CD4-positive, CD25-positive, alpha-beta regulatory T cell (primary cell): ENCODE measurements at places on chromosomes 5 and 9.

- DNase-seq, result no peak
Measured at GRCh38 chr9:81083854-81084512, 605.4 kb downstream of the TLE1 start.

- no peak for DNase-seq
Measured at GRCh38 chr9:70470050-70471015, 55.9 kb upstream of the KLF9 start.

GRCh38 chr9:4668604-4669003 is 2.3 kb upstream of the SPATA6L start:
- no peak for DNase-seq

DNA sequence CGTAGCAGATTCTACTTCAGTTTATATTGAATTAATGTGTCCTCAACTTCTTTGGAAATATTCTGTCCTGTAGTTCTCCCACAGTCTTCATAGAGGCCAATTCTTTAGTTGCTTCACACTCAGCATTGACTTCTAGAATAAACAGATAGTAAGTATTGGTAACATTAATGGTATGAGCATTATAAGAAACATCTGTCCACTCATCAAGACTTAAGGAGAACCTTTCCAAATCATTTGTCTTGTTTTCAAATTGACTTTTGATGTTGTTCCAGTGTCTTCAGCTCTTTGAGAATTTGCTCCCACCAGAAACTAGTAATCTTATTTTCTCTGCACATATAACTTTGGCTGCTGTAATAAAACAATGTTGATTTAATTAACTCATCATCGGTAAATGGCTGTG is 18.3 kb downstream of the RANBP17 start:
- DNase-seq, result no peak

DNA sequence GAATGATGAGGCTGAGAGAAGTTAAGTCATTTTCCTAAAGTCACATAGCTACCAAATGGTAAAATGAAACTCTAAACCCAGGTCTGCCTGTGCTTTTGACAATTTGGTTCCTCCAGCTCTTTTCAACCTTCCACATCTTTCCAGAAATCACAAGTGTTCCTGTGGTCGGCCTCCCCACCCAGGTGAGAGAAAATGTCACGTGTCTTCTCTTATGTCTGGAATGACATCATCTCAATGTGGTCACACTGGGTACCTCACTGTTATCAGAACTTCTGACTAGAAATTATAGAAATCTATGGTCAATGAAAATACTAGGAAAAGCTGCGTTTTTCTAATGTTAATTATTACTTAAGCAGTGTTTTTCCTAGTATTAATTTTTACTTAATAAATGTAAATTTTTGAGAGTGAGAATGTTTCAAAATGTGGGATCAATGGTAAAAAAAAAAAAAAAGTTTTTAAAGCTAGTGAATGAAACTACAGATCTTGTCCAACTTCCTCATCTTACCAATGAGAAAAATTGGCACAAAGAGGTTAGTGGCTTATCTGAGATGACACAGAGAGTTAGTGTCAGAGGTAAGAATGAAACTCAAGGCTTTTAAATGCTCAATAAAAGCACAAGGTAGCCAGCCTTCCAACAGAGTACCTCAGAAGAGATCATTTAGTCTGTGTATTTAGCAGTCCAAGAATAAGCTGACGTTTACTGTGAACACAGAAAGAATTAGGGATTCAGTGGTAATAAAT is 228.7 kb upstream of the NR4A3 start:
- no peak for DNase-seq

DNA sequence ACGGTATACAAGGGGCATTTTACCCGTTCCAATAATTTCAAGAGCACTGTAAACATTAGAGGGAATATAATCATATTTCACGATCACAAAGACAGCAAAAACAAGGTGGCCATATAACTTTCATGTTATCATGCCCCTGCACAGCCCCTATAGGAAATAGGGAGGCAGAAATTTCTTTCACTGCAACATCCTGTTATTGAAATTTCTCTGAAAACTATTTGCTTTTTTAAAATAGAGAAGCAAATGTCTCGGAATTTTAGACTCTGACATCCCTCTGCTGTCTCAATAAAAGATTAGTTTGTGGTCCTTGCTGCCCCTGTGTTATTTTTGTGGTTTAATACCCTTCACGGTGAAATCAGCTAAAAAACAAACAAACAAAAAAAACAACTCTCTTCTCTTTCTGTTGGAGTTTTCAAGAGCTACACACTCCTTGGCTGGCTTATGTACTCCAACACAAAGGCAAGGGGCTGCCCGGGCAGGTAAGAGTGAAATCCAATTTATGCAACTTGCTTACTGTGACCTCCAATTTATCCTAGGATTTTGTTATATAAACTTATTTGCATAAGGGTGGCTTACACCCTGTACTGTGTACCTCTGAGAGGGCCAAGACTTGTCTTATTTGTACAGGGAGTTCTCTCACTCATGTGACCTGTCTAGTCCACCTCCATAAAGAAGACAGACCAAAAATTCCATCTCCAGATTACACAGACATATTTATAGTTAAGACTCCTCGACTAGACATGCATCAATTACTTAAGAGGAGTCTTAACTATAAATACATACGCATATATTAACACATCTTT is 223.6 kb downstream of the MLLT3 start:
- DNase-seq, result peak; percentile 49

DNA sequence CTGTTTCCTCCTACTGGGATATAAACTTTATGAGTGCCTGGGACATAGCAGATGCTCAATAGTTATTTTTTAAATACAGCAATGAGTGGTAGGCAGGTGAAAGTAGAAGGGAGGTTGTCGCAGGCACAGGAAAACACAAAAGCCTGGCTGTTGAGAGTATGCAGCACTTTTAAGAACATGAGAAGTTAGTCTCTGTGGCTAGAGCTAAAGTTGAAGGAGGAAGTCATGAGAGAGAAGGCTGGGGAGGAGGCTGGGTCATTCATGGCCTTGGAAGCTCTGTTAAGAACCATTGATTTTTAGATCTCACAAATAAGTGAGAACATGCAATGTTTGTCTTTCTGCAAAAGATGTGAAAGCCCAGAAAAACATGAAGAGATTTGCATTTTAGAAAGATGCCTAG is 126.7 kb downstream of the PRKACG start:
- no peak for DNase-seq

- DNase-seq, result no peak
Measured at GRCh38 chr5:149200355-149200754, 59.1 kb downstream of the ABLIM3 start.

DNA sequence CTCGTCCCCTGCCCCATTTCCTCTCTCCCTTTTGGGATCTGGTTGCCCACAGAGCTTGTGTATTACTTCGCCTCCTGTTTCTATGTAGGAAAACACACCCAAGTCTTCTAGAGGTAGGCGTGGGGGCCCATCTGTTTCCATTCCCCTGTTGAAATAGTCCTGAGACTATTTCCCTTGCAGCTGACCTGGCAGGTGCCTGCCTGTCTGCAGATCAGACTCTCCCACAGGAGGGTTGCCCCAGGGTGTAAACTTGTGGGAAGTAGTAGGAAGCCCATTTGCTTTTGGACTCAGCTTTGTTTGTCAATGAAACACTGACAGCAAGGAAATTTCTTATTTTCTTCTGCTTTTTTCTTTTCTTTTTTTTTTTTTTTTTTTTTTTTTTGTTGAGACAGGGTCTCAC is 16.3 kb upstream of the GARNL3 start:
- no peak for DNase-seq

GRCh38 chr5:68243251-68243650 is 27.7 kb downstream of the PIK3R1 start:
- no peak for DNase-seq

- DNase-seq, result no peak
Measured at GRCh38 chr5:157130925-157131324, 11.7 kb downstream of the MED7 start.

- DNase-seq, result peak; percentile 85
Measured at GRCh38 chr5:6827526-6828219, 114.4 kb downstream of the TENT4A start.

GRCh38 chr5:113053511-113053995 is 77.0 kb downstream of the DCP2 start:
- DNase-seq, result no peak

DNA sequence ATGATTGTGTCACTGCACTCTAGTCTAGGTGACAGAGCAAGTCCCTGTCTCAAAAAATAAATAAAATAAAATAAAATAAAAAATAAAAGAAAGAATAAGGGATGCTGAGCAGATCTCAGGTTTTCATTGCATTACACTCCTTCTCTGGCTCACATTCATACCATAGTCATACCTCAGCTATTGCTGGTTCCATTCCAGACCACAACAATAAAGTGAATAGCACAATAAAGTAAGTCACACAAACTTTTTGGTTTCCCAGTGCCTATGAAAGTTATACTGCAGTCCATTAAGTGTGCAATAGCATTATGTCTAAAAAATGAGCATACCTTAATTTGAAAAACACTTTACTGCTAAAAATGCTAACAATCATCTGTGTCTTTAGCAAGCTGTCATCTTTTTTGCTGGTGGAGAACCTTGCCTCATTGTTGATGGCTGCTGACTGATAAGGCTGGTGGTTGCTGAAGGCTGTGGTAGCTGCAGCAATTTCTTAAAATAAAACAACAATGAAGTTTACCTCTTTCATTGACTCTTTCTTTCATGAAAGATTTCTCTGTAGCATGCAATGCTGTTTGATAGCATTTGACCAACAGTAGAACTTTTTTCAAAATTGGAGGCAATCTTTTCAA is 415.7 kb downstream of the ZNF608 start:
- DNase-seq, result no peak

DNA sequence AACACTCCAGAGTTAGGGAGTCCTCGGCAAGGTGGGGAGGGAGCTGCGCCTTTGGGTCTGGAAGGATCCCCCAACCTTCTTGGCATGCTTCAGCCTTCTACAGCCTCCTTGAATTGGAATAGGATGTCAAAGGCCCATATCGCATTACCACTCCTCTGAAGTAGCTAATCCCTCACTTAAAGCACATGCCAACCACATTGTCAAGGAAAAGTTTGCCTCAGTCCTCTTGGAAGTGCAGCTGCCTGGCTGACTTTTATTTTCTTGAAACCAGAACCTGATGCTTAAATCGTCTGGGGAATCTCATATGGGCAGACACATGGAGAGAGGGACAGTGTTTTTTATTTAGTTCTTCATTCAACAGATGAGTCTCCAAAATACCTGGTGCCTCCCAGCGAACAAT is 14.5 kb downstream of the CXCL14 start:
- DNase-seq, result no peak
